Bronchial epithelial cell (primary cell): ENCODE measurements at places on chromosomes 2 and 18.
A peak's percentile ranks its signal among the peaks of the same experiment; 100 is the strongest.

GRCh38 chr2:179020156-179020750, 29.7 kb downstream of the CCDC141 start:
- peak; percentile 44 for DNase-seq

GRCh38 chr2:234372506-234372905, 124.4 kb downstream of the ARL4C start:
- DNase-seq, result peak; percentile 4

GRCh38 chr2:235494716-235495372, 1.0 kb downstream of the AGAP1 start:
- DNase-seq, result no peak

- DNase-seq, result peak; percentile 1
These were observed 173.2 kb upstream of the ZNF804A start for GRCh38 chr2:184425083-184425482.

GRCh38 chr2:120543899-120544298, 191.8 kb upstream of the GLI2 start:
- DNase-seq, result no peak

DNA sequence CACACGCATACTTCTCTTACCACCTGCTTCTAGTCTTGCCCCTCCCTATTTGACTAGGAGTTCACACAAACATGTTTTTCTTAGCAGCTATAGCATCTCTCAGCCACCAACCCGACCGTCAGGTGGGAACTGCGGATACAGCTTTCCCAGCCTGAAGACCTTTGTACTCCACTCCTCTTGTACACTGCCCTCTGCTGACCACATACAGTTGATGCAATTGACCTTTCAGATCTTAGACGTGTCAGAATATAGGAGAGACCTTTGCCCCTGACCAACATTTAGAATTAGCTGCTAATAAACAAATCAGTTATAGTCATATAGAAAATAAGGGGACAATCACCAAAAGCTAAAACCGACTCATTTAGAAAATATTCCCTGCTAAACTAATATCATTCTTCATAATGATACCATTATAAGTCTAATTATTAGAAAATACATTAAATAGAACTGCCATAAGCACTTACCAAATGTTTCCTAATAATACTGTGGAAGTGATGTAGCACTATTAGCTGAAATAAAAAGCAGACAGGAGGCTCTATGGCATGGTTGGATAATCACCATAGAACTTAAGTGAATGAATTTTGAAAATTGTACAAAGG, 208.4 kb downstream of the RAD51AP2 start:
- peak; percentile 69 for DNase-seq

- DNase-seq, result no peak
These were observed 7.0 kb downstream of the EFEMP1 start for GRCh38 chr2:55916473-55917049.

DNA sequence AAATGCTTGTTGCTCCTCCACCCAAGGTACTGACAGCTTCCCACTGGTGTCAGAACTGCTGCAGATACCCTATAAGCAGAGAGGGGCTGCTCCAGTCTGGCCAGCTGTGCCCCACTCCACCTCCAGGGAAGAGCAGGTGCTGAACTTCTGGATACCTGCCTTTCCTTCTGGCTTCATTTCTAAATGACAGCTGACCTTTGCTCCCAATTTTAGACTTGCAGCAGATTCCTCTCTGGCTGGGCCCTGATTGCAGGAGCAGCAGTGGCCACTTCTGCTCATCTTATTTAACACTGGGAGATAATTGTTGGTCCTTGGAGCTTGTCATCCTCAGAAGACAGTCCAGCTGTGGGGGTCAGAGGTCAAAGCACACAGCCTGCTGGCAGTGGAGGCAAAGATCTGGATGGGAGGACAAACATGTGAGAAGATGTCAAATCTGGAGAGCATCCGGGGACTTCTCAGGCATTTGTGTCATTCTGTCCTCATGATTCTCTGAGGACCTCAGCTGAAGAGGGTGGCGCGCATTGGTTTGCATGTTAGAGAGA, 38.9 kb downstream of the SETBP1 start:
- DNase-seq, result no peak

- DNase-seq, result no peak
These were observed 13.8 kb upstream of the ZBTB7C start for GRCh38 chr18:48422947-48423378.

DNA sequence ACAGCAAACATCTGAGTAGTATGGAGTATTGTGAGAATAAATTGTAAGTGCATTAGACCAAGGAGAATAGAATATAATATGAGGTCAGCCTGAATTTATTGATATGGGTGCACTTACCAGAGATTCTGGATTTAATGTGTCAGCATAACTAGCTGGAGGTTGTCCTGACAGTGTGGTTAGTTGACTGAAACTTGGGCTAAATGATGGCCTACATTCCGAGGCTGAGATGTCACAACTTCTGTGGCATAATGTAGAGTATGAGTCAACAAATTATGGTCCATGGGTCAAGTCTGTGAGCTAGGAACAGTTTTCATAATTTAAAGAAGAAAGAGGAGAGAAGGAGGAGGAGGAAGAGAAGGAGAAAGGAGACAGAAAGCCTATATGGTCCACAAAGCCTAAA, 127.6 kb downstream of the QPCT start:
- peak; percentile 76 for DNase-seq
